Stimulated activated CD4-positive, alpha-beta T cell treated with anti-CD3 and anti-CD28 coated beads, Interleukin-4, amount 100 ng/mL, for 4 hours (primary cell): ENCODE measurements at places on chromosomes 4 and X.

GRCh38 chrX:57211906-57212305 is 74.6 kb upstream of the FAAH2 start:
- DNase-seq = no peak

DNA sequence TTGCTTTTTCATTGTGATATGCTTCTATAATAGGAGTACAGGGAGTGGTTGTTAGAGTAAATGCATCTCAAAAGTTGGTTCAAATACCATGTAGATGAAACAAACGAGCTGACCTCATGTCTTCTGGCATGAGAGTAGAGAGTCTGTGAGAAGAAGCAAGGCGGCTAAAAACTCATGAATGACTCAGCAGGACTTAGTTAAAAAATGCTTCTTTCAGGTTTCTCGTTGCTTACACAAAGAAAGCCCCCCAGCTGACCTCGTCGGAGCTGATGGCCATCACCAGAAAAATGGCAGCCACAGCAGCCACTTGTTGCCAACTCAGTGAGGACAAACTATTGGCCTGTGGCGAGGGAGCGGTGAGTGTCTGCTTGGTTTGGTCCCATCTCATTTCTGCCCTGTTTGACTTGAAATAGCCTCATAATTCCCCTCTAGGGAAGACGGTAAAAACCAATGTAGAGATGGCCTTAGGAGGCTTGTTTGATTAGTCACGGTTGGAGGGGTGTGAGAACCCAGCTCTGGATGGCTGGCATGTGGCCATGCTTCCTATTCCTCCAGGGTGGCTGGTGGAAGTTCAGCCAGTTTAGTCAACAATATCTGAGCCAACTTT is 14.5 kb downstream of the AFP start:
- DNase-seq = no peak

DNA sequence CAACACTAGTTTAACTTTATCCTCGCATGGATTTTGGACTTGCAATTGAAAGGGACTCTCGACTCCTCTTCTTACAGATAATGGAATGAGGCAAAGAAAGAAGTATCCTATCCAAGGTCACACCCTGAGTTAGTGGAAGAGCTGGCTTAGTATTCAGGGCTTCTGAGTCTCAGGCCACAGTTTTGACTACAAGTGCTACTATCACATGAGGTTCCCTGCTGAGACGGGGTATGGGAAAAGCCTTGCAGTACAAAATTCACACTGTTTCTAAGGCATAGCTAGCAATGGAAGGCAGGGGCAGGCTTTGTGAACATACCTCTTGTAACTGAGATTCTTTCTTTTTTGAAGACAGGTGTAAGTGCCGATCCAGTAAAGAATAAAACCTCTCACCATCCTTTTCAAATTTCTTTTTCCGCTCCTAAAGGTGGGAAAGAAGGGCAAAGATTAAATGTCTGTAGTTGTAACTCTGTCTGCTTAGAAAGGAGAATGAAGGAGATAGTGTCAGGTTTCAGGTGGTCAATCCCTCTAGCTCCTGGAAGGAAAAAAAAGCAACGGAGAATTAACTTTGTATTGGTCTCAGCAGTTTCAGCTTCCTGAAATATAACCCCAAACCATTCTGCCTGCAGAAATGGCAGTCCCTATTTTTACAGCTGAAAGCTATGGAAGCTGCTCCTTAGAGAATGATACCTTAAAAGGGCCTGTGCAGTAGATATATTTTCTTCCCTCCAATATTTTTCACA is 199.0 kb downstream of the OPHN1 start:
- DNase-seq = no peak

DNA sequence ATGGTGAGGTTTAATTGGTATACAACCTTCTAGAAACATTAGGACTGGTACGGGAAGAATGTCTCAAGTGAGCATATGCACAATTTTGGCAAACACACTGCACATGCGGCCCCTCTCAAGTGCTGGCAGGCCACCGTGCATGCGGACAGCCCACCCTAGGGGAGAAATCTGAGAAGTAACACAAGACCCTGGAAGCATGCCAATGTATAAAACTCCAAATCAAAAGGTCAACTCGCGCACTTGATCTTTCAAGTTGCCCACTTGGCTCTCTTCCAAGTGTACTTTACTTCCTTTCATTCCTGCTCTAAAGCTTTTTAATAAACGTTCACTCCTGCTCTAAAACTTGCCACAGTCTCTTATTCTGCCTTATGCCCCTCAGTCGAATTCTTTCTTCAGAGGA is 488.3 kb downstream of the CFAP47 start:
- no peak for DNase-seq

DNA sequence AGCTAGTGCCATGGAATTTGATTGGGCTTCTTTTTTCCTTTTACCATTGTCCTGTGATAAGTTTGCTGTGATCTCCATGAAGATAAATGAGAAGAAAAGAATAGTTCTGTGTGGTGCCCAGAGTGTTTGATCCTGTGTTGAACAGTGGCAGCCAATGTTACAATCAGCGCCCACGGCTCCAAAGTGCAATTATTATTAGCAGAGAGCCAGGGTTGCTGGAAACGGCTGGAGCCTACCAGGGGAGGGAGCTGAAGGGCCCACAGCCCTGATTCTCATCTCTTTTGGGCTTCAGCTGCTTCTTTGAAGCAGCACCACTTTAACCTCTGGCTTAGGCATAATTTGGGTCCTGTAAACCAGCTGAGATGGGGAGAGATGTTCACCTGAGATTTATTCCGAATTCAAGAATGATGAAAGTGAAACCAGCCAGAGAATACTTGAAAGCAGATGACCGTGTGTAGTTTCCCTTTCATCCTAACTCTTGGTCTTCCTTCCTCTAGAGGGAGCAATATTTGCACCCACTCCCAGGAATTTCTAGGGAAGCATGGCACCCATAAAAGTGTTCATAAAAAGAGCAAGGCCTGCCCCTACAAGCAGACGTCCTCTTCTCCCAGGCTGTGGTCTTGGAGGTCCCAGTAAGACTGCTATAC is 298.3 kb downstream of the EVC2 start:
- DNase-seq = no peak

- no peak for DNase-seq
Observed at GRCh38 chr4:169682372-169683047, 62.1 kb downstream of the CLCN3 start.

DNA sequence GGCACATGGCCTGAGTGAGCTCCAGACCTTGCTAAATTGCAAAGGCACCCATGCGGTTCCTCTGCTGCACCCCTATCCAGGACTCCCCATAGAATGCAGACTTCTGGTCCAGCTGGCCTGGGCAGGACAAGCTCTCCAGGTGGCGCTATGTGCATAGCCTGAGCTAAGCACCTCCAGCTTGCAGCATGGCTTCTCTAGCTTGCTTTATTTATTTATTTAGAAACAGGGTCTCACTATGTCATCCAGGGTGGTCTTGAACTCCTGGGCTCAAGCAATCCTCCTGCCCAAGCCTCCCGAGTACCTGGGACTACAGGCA is 5.5 kb upstream of the WFS1 start:
- no peak for DNase-seq

GRCh38 chr4:768995-769394 is 56.9 kb downstream of the CPLX1 start:
- no peak for DNase-seq

DNA sequence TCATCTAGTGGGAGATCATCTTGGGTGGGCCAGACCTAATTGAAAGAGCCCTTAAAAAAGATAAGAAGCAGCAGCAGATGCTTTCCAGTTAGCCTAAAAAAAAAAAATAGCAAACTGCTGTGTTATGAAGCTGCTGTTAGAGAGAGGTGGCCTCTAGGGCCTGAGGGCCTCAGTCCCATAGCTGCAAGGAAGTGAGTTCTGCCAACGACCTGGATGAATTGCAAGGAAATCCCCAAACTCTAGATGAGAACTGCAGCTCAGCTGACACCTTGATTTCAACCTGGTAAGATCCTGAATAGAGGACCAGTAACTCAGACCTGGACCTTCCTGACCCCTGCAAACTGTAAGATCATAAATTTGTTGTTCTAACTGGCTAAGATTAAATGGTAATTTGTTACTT is 275.2 kb downstream of the TENM3 start:
- DNase-seq = no peak

- no peak for DNase-seq
Observed at GRCh38 chrX:137119049-137119448, 85.3 kb upstream of the GPR101 start.

GRCh38 chrX:76155786-76156185 is 17.1 kb upstream of the PBDC1 start:
- no peak for DNase-seq

DNA sequence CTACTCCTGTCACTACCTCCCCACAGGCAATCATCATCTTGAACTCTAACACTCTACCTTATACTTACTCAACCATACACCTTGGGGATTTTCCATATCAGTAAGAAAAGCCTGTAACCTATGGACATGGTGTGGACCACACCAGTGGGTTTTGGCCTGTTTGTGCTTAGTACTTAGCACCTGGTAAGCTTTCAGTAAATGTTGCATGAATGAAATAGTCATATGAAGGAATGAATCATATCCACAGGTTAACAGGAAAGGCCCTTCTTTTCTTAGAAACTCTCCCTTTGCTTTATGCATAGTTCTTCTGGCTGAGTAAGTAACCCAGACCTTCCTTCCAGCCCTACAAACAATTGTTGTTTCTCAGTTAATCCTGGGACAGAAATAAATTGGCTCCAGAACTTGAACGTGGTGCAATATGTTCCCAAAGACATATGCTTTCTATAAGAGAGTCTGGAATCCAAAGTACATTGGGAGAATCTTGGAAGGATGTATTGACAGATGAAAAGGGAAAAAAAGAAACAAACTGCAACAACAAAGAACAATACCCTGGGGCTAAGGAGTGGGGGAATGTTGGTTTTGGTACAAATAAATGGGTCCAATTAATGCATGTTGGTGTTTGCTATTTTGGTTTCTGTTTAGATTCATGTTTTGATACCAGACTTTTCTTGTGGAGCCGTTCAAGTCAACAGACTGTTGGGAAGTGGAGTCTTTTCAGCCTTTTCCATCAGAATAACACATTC is 27.8 kb downstream of the RASL11B start:
- no peak for DNase-seq

- DNase-seq = no peak
Observed at GRCh38 chr4:94540476-94540875, 88.7 kb downstream of the PDLIM5 start.

- no peak for DNase-seq
Observed at GRCh38 chrX:105533951-105534350, 288.4 kb upstream of the NRK start.

GRCh38 chr4:18405054-18405453 is 383.5 kb upstream of the LCORL start:
- no peak for DNase-seq

GRCh38 chr4:110372485-110372884 is 103.5 kb upstream of the ENPEP start:
- no peak for DNase-seq

GRCh38 chrX:84865113-84865512 is 138.6 kb upstream of the APOOL start:
- no peak for DNase-seq

- DNase-seq = peak; percentile 86
Observed at GRCh38 chrX:12949927-12950656, 24.8 kb upstream of the TMSB4X start.

DNA sequence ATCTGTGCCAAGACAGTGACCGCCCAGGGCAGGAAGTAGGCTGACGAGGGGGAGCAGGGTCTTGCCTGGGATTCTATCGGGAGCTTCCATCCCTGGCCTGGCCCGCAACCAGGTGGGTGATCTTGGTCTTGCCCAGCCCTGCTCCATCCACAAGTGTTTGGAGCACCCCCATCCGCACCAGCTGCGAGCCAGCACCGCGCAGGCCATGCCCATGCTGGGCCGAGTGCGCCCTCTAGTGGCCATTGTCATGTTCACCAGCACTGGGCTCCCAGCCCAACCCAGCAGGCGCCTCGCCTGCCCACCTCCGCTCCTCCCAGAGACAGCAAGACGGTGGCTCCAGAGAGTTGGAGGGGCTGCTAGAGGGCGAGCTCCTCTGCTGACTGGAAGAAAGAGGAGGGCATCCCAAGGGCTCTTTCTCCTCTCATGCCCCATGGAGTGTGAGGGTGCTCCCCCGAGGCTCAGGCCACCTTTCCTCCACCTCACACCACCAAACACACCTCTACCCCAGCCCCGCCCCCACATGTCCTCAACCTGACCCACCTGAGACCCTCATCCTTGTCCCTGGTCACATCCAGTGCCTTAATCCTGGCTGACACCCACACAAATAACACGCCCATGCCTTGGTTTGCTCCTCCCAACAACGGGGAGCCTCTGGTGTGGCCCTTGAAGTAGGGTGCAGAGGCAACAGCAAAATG is 9.8 kb upstream of the ATP2B3 start:
- peak; percentile 78 for DNase-seq

- no peak for DNase-seq
Observed at GRCh38 chrX:123739474-123739873, 6.6 kb upstream of the THOC2 start.
